CD4-positive, alpha-beta T cell treated with Interleukin-6 for 4 hours (primary cell): ENCODE measurements at places on chromosomes 3 and 15.

DNA sequence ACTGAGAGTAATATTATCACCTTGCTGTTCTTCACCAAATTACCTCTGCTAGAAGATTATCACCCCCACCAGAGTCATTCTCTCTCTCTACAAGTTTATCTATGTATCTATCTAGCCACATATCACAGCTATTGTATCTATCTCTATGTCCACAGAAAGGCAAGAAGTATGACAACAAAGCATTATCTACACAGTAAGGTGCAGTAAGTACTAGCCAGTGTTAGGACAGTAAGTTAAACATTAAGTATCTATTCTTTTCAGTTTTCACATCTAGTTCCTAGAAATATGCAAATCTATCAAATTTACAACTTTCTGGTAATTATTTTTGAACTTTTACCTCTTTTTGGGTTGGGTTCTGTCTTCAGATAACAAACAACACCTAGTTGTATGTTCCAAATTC lies 26.5 kb upstream of the XXYLT1 start:
- no peak for DNase-seq

DNA sequence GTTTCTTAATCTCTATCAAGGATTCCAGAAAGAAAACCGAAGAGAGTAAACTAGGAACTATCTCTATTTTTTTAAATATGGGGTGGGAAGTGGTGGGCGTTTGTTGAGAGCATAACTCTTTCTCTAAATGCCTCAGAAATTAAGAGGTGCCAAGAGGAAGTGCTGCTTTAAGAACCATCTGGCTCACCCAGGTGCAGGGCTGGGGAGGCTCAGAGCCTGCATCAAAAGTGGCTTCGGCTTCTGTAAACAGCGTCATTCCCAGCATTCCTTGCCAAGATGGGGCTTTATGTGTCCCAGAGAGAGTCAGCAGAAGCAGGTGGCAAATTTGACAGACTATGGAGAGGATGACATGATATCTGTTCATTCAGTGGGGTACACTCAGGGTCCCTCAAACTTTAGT lies 123.3 kb upstream of the BFSP2 start:
- DNase-seq, result no peak

DNA sequence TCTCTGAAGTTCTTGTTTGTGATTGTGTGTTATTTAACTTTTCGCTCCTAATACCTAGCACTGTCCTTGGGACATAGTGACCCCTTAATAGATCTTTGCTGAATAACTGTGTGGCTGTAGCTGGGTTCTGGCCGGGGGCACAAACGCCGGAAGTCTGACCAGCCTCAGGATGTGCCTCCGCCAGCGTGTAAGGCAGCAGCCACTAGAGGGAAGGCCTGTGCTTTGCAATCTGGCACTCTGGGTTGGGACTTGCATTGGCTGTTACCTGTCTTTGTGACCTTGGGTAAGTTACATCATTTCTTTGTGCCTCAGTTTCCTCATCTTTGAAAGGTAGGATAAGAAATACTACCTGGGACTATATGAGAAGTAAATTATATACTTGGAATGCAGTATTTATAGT lies 158.7 kb downstream of the GHSR start:
- no peak for DNase-seq

GRCh38 chr3:9897408-9898372 lies 5.0 kb upstream of the IL17RE start:
- DNase-seq, result no peak

GRCh38 chr15:36878684-36879262 lies 221.6 kb downstream of the MEIS2 start:
- no peak for DNase-seq

DNA sequence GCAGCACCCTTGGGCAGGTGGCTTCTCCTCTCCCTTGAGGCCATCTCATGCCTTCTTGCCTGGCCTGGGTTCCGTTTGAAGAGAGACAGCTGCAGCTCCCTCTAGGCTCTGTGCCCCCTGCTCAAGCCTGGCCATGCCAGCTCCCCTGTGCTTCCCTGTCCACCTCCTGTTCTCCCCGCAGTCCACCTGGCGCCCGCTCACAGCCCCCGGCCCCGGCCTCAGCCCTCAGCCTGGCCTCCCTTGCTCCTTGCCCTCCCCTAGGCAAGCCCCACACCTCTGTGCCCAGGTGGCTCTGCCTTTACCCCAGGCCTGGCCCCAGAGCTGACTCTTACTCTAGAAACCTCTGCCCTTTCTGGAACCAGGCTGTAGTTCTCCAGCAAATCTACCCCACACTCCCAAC lies 13.9 kb upstream of the RHO start:
- no peak for DNase-seq

- DNase-seq, result peak; percentile 11
Observed at GRCh38 chr3:25663347-25663868, 1.3 kb downstream of the TOP2B start.

GRCh38 chr3:192273697-192274010 lies 453.7 kb downstream of the FGF12 start:
- DNase-seq, result no peak

DNA sequence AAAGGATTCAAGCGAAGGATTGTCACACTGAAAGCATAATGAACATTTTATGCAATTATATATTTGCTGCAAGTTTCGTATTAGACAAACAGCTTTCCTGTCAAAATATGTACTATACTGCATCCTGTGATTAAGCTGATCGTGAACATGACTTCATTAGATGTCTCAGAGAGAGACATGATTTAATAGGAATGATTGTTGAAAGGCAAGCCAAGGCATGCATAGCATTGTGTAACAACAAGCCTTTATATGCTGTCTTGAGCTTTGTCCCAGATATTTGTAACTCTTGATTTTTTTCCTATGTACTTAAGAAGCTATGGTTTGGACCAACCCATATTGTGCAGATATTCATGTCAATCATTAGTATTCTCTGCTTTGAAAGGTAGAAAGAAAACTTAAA lies 309.1 kb downstream of the KCNH8 start:
- no peak for DNase-seq

GRCh38 chr3:10609134-10609533 lies 103.7 kb upstream of the ATP2B2 start:
- DNase-seq, result no peak
